ENCODE measurements at places on chromosomes 1 and 21.

GRCh38 chr1:245589906-245590305 is 435.1 kb downstream of the KIF26B start:
- DNase-seq: no peak

DNA sequence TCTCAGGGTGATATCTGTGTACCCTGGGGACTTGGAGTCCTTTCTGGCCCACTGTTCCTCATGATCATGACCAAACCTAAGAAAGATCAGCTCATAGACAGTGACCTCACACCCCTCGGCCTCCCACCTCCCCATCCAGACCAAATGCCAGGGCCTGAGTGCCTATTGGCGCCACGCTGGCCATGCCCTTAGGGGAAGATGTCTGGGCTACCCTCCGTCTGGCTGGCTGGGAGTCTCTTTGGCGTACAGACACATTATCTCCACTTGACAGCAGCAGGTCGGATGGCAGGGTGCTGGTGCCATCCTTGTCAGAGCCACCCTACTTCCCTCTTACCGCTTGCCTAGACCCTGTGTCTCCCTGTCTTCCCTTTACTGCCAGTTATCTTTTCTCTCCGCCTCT is 8.4 kb downstream of the RORC start:
- no peak for DNase-seq

DNA sequence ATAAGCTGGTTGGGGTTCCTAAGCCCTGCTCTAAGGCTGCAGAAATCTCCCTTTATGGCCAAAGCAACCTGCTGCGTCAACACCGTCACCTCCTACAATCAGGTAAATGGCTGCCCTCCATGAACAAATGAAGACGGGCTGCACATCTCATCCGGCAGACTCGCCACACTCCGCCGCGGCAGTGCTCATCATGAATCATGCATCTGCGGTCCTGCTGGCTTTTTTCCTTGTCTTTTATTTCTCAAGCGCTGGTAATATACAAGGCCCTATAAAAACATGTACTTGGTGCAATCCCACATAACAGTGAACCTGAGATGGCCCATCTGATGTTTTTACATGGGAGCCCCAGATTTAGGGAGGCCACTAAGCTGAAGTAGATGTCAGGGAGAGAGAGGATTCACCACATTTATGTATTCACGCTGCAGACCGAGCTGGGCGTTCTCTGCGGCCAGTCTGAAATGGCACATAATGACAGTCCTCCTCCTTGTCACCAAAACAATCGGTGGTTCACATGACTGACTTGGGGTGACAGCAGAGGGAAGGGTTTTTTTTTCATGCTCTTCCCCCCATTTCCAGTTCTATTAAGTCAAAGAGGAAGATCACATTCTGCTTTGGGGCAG is 91.6 kb downstream of the KAZN start:
- no peak for DNase-seq

DNA sequence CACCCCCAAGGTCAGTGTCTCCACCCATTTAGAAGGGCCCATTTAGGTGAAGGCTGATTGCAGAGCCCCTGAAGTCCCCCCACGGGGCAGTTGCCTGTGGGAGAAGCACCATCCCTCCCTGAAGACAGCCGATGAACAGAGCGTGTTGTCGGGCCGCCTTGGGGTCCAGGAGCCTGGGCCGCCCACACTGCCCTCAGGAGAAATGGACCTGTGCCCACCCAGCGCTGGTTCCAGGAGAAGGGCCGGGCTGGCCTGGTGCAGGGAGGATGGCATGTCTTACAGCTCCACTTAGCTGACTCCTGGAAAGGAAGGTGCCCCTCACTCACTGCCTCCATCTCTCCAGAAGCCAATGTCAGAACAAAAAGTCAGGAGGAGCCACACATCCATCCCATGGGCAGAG is 252.7 kb upstream of the VAMP3 start:
- no peak for DNase-seq

DNA sequence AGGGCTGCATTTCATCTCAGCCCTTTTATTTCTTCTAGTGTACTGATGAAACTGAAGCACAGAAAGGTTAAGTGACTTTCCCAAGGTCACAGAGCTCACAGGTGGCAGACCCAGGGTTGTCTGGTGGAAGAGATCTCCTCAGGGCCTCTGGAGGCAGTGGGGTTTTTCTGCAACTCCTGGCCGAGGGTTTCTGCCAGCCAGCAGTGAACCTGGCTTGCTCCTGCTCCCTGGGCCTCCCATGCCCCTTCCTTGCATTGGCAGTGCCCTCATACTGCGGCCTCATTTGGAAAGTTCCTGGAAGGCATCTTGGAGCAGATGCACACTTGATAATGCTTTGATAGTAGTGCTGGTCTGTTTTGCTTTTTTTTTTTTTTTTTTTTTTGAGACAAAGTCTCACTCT is 7.7 kb downstream of the GALNT2 start:
- no peak for DNase-seq

GRCh38 chr1:230902349-230902923 is 34.1 kb upstream of the C1orf198 start:
- no peak for DNase-seq

DNA sequence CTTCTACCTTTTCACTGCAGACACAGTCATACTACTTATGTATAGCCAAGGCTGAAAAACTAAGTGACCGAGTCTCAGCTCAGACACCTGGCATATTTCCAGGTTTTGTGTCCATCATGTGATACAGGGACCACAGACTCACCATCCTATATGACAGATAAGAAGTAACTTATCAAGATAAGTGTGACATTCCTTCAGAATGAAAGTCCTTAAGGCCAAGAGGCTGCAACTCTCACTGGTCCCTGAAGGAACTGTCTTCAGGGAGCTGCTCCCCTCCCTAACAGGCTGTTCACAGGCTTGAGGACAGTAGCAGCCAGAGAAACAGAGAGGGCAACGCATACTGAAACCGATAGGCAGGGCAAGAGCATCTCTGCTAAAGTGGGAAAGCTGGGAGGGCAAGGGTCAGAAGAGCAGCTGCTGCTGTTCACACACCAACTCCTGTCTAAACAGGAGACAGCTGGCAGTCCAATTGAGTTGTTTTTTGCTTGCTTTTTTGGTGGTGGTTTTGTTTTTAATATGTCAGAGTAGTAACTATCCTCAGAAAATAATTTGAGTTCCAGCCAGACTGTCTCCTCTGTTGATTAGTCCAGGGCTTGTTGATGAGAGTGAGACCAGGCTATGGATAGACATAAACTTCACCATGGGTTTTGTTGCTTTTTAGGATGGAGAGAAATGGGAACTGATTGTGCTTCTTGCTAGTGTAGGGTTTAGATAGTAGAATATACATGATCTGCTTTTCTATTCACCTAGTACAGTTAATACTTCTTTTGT is 67.7 kb downstream of the MACF1 start:
- no peak for DNase-seq

- DNase-seq: no peak
Observed at GRCh38 chr21:37965088-37965805, 49.0 kb upstream of the KCNJ6 start.

- no peak for DNase-seq
Observed at GRCh38 chr1:203597331-203598090, 29.1 kb upstream of the ATP2B4 start.

DNA sequence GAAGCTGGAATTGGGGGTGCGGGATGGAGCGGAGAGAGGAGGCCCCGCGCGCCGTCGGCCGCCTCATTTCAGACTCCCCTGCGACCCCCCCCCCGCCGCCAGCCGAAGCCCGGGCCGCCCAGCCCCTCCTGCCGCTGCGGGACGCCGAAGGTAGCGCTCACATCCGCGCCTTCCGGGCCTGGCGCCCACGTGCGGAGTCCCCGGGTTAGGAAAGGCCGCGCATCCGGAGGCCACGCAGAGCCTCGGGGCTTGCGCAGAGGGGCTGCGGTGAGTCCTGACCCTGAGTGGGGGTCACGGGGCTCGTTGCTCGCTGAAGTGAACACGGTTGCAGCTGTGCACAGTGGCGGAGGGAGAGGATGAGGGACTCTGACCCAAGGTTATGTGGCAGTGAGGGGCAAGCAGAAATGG is 552 bp upstream of the ZNF496 start:
- DNase-seq: no peak

DNA sequence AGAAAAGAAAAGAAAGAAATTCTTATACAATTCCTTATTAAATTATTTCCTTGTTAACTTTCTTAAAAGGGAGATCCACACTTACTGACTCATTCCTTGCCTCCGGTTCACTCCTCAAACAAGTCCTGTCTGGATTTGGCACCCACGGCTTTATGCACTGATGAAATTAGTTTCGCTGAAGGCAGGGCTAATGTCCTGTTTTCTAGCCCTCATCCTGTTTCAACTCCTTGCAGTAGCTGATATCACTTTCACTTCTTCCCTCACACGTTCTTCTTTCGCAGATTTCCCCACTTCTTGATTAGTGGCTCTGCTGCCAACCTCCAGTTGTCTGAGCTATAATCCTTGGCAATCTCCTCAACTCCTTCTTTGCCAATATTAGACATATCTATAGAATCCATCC is 215.2 kb downstream of the URB2 start:
- no peak for DNase-seq

- no peak for DNase-seq
Observed at GRCh38 chr1:238107322-238107721, 216.6 kb upstream of the ZP4 start.

GRCh38 chr1:147225193-147225730 is at the start of gene FMO5:
Gene FMO5, minus strand, starts transcription at chr1:147225339. Its CDS starts 310 bp downstream, at chr1:147225029.
- peak; percentile 93 for DNase-seq

GRCh38 chr21:46150491-46151121 is 4.8 kb downstream of the FTCD start:
- no peak for DNase-seq

GRCh38 chr1:44810101-44810761 is 1.9 kb downstream of the BTBD19 start:
- DNase-seq: no peak

- DNase-seq: peak; percentile 36
Observed at GRCh38 chr1:28915031-28915895, 894 bp downstream of the EPB41 start.

DNA sequence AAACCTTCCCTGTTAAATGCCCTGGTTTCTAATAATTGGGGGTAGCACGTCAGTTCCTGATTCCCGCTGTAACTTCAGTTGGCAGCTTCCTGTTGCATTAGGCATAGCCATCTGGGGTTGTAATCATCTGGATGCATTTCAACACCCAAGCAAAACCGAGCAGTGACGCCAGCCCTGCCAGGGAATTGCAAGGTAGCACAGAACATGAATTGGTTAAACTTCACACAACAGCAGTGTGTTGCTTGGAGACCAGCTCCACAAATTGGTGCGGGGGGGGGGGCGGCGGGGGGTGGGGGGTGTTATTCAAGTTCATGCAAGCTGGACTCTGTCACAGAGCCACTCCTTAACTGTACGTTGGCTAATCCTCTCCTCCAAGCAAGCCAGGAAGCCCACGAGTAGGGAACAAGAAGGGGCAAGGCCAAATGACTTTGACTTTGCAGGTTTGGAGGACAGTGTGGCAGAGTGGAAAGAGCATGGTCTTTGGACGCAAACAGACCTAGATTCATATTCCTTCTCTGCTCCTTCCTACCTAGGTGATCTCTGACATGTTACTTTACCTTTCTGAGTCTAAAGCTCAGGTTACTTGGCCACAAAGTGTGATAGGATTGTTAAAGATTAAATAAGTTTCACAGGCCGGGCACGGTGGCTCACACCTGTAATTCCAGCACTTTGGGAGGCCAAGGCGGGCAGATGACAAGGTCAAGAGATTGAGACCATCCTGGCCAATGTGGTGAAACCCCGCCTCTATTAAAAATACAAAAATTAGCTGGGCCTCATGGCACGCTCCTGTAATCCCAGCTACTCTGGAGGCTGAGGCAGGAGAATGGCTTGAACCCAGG is 4.7 kb downstream of the LAX1 start:
- DNase-seq: peak; percentile 91

- peak; percentile 22 for DNase-seq
Observed at GRCh38 chr21:43703035-43703880, 15.7 kb upstream of the PDXK start.

GRCh38 chr1:48793863-48794262 is 17.2 kb upstream of the BEND5 start:
- DNase-seq: peak; percentile 89

GRCh38 chr1:84540759-84541158 is 33.5 kb downstream of the CTBS start:
- DNase-seq: no peak

DNA sequence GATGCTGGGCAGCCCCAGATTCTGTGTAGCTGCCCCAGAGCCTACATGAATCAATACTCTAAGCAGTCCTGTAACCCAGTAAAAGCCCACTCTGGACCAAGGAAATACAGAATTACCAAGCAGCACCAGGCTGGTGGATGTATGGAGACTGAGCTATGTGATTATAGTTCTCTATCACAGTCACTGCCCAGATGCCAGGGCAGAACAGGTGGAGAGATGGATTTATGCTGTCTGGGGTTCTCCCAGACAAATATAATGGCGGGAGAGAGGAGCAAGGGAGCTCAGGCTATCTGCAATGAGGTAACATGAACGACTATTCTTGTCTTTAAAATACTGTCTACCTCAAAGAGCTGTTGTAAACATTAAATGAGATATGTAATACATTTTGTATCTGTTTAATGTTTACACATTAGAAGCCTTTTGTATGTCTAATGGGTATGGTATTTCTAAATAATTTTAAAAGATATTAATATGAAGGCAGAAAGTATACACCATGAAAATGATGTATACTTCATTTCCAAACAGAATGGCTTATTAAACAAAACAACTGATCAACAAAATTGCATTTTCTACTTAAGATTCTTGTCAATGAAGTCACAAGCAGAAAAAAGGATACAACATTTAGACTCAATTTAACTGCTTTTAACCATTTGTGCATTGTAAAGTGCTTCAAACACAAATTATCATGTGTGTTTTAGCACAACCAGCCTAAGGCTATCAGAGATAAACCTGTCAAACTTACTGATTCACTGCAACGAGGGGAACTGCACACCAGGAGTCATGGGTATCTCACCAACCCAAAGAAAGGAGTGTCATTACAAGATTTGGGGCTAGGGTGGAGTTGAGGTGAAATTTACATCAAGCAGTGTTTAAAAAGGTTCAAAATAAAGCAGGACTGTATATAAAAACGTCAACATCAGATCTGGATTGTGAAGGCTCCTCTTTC is 3.0 kb downstream of the SDE2 start:
- no peak for DNase-seq

DNA sequence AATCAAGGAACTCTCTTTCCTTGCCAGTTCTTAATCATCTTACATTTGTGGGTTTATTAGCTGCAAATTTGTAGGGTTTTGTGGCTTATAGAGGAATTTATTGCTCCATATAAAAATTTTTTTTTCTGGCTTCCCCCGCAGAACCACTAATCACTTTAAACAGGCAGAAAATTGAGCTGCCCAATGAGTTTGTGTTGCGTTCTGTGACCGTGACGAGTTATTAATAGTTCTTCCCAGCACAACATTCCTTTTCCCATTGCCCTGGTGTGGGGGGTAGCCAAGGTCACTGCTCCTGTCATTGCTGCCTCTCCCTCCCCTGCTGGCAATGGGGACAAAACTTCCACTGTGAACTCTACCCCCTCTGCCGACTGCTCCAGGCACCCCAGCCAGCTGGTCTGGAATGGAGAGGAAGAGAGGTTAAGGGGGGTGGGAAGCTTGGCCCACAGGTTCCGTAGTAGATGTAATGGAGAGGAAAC is 55.1 kb downstream of the UBE2T start:
- no peak for DNase-seq

- no peak for DNase-seq
Observed at GRCh38 chr1:164700683-164701082, 141.7 kb downstream of the PBX1 start.

- peak; percentile 93 for DNase-seq
Observed at GRCh38 chr21:37358397-37358796, 8.2 kb upstream of the DYRK1A start.

GRCh38 chr1:163295949-163296348 is 25.8 kb upstream of the NUF2 start:
- DNase-seq: no peak

GRCh38 chr1:25799935-25800702 is at the start of gene SELENON:
Gene SELENON, plus strand, starts transcription at chr1:25800193. Its CDS starts 38 bp downstream, at chr1:25800231.
- DNase-seq: no peak

- DNase-seq: no peak
Observed at GRCh38 chr1:109371341-109371739, 26.4 kb downstream of the SORT1 start.

Measured in common myeloid progenitor, CD34-positive (primary cell).